ENCODE measurements at places on chromosomes 7 and 10.

DNA sequence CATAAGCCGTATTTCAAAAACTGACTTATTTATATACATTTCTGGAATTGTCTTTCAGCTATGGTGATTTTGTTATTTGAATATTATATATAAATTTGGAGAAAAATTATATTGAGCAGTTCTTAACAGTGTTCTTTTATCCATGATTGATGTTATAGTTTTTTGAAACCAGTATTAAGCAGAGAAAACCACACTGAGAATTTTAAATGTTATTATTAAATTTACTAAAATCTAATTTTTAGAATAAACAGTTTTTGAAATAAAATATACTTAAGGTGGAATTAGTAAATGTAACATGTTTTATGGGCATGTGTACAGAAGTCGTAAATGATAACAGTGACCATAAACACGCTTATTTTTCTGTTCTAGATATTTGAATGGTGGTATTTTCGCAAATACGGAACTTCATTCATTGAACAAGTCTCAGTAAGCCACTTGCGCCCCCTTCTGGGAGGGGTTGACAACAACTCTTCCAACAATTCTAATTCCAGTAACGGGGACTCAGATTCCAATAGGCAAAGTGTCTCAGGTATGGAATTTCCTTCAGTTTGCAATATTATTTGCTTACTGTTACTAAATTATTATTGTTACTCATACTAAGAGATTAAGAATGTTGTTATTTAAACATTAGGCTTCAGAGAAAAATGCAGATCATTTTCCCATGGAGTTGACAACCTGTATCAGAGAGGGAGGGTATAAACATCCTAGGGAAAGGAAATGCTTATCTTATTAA is 166.1 kb downstream of the ST7 start:
- peak; percentile 59 for DNase-seq

DNA sequence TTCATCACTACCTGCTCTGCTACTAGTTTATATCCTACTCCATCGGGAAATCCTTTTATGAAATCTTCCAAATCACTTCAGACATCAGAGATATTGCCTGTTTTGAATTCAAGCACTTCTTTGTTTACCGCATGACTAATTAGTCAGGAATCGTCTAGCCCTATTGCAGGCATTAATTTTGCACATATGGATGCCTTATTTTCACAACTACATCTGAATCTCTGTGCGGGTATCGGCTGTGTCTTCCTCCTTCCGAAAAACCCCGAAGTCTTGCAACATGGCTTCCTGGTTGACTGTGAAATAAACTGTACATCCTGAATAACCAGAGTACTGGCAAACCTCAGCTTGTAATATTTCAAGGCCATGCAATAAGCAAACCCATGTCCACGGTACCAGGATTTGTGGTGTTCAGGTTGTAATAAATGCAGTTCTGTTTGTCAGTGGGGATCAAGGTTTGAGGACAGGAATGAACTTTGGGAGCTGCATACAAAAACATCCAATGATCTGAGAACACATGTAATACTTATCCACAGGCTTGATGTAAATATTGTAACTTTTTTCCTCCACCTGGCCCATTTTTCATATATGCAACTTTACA is 642.1 kb downstream of the PARD3 start:
- DNase-seq, result no peak

GRCh38 chr10:97434055-97434454 is 8.1 kb downstream of the PGAM1 start:
- DNase-seq, result no peak

DNA sequence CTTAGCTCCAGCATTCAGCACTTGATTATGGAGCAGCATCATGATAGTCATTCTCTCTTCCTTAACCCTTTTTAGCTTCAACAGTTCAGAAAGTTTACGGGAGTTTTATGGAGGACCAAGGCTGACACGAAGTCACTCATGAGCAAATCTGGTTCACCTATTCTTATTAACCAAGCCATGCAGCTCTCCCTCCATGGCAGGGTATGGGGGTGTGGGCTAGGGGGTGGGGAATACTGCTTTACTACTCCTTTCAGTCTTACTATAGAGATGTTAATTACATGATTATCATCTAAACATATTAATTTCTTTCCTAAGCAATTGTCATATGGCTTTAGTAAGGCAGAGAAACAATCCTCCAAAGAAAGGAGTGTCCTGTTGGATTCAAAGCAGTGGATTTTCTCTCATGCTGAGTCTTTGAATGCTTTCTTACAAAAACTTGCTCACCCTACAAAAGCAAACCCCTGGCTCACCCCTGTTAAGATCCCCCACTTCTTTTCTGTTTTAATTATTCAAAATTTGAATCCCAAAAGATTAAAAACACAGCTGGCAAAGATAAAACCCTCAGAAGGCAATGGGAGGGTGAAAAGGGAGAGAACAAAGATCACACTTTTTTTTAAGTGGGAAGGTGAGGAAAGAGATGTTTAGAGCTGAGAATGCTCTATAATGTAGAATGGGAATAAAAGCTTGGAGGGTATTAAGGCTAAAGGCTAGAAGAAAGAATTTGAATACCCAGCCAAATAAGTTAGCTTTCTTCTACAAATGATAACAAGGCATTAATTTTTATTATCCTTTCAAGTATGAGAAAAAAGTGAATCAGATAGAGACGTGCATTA is 46.4 kb upstream of the SEMA3E start:
- DNase-seq, result no peak

DNA sequence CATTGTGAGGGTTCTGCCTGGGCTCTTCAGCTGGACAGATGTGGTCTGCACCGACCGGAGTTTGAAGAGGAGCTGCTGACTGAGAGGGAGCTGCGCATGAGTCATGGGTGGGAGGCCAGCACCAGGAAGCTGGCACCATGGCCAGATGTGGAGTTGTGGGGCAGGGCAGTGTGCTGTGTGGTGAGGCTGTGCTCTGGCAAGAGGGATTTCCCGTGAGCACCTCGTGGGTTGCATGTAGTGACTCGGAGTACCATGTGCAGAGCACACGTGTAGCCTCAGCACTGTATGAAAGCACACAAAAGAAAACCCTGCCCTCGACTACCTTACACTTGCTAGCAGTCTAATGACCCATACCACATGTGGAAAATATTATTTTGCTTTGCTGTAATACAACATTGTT is 103.4 kb downstream of the WNT2 start:
- DNase-seq, result no peak

DNA sequence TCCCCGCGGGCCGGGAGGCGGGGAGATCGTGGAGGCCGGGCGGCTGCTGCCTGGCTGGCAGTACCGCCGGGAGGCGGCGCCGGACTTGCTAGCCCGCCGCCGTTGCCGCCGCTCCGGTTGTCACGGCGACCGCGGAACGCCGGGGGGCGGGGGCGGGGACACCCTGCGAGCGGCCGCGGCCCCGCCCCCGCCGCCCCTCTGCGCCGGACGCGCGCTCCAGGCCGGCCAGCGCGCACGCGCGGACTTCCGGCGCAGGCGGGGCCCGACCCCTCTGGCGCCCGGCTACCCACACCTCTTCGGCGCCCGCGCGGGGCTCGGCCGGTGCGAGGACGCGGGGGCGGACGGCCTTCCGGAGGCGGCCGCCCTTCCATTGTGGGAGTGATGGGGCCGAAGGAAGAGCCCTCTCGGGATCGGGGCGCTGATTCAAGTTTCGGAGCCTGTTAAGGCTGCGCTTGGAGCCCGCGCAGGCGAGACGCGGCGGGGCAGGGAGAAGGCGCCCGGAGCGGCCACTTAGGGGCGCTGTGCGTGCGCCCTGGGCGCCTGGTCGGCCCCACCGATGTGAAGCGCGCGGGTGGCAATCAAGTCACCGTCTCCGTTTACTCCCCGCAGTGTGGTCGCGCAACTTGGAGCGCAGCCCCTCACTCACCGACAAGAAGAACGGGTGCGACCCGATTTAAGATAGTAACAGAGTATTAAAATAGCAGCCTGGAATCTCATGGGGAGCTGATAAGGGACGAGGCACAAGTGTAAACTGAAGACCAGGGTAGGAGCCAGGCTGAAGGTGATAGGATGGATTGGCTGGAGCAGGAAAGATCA is 449 bp upstream of the DPY19L1 start:
- peak; percentile 88 for DNase-seq

GRCh38 chr10:69392481-69393000 is 24.2 kb downstream of the TACR2 start:
- peak; percentile 70 for DNase-seq

DNA sequence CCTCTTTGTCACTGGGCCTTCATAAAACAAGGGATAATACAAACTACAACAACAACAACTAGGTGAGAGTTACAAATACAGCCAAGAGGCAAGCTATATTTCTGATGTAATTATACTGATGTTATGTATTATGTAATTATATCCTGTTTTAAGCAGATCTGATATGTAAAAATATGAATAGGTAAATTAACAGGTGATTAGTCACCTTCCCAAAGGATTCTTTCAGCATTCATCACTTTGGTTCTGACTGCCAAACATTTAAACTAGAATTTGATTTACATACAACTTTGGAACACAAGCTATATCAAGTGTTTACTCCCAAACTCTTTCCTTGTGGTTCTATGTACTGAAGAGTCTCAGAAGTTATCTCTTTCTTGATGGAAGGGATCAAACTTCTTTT is 53.7 kb downstream of the BEND7 start:
- no peak for DNase-seq
